Sciatic nerve (tissue), 2 donors: ENCODE measurements at places on chromosomes 3 and 15.

- no peak for DNase-seq
These were observed 254.3 kb upstream of the CHRNA7 start for GRCh38 chr15:31776039-31776438.

DNA sequence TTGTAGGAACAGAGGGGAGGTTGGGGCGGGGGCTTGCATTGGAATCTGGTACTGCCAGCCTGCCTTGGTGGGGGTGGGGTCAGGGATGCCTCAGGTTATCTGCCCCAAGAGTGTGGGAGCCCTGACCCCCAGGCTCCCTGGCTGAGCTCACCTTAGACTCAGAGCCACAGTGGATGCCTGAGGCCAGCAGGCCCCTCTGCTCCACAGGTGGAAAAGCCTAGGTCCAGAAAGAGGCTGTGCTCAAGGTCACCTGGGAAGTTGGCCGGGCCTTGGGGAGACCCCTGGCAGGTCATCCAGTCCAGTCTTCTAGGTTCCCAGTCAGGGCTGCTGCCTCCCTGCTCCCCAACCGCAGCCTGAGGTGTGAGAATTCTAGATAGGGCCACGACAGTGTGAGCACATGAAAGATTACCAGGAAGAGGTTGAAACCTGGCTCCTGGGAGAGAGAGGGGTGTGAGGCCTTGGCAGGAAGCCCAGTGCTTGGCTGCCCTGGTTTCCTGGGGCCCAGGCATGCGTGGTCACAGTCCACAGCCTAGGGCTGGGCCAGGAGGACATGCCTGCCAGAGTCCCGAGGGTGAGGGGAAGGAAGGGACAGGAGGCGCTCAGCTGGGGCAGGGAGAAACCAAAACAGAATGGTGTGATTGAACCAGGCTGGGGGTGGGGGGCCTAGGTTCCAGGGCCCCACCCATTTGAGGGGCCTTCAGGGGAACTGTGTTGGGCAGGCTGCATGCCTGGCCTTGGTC, 4.9 kb downstream of the HDAC11 start:
- peak; percentile 77 for DNase-seq

DNA sequence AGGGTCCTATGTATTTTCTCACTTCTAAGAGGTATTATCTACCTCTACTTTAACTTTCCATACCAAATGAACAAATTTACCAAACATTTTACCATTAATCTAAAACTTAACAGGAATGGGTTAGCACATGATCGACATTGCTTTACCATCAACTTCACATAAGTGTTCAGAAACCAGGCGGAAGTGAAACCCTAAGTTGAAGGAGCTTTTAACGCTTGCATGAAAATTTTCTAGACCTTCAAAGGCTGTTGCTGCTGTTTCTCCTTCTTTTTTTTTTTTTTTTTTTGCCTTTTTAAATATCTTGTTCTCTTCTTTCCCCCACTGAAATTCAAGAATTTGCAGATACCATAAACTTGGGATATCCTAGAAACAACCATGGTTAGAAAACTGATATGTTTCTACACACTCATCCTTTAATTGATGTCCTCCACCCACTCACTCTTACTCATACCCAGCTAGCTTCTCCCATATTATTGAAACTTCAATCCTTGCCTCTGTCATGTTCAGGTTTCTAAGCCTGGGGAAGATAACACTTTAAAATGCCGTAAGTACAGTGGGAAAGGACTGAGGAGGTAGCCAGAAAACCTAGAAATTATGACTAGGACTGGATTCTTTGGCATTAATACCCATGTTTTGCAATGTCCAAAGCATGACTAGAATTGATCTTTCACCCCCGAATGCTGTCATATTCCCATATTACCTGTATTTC, 24.7 kb downstream of the MYO5A start:
- no peak for DNase-seq

DNA sequence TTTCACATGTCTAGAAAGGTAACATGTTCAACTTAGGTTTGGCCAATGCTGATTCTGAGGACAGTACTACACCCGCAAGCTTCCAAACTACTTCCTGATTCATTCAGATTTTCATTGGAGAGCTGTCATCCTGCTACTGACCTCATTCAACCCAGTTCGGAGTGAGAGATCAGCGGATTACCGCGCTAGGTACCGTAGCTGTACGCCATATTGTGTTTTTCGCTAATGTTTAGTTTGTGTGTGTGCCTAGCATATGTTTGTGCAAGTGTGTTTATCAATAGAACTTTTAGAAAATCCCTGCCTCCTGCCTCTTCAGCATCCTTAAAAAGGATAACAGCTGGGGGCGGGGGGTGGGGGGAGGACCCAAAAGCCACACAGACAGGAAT, 1.1 kb downstream of the ZBTB20 start:
- DNase-seq, result no peak

GRCh38 chr15:87461631-87462030, 794.9 kb downstream of the NTRK3 start:
- no peak for DNase-seq

DNA sequence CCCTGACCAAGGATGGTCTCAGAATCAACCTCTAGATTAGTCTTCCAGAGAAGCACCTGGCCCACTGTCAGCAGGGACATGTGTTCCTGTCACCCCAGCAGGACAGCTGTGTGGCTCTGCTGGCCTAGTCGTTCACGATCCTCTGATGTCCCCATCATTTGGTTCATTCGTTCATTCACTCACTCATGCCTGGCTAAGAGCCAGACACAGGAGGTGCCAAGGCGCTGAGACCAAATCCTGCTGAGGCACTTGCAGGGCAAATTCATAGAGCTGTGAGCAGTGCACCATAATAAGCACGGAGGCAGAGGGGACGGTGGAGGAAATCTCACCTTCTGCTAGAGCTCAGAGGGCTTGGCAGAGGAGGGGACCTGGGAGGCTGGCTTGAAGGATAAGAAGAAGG, 49.9 kb upstream of the FGD5 start:
- DNase-seq, result no peak
